Cerebellum (tissue), 4 donors: ENCODE measurements at places on chromosomes 12 and 14. TPM values are rescaled to one million over a fixed set of nuclear protein-coding genes. Genes with fewer than 3 reads are reported as not detected.

- no peak for DNase-seq
Observed at GRCh38 chr14:58368956-58369355, 26.8 kb upstream of the TOMM20L start.

Gene POU6F1
- total RNA-seq, result 12.4 TPM

Gene GLIPR1L1
- total RNA-seq, result not detected

Gene C1QL4
- total RNA-seq, result 2.7 TPM

DNA sequence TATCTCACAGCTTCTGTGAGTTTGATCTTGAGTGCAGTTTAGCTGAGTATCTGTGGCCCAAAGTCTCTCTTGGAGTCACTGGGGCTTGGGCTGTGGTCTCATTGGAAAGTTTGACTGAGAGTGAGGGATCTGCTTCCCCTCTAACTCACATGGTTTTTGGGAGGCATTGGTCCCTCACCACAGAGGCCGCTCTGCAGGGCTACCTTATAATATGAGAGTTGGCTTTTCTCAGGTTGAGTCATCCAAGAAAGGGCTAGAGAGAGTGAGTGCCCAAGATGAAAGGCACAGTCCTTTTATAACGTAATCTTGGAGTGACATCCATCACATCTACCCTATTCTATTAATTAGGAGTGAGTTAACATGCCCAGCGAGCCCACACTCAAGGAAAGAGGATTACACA lies 175.8 kb downstream of the SLC41A2 start:
- no peak for DNase-seq

GRCh38 chr12:89157413-89157812 lies 194.9 kb downstream of the DUSP6 start:
- DNase-seq, result no peak

GRCh38 chr14:105039458-105040205 lies 18.7 kb upstream of the CDCA4 start:
- no peak for DNase-seq
